ENCODE measurements at places on chromosomes 2 and 18.

DNA sequence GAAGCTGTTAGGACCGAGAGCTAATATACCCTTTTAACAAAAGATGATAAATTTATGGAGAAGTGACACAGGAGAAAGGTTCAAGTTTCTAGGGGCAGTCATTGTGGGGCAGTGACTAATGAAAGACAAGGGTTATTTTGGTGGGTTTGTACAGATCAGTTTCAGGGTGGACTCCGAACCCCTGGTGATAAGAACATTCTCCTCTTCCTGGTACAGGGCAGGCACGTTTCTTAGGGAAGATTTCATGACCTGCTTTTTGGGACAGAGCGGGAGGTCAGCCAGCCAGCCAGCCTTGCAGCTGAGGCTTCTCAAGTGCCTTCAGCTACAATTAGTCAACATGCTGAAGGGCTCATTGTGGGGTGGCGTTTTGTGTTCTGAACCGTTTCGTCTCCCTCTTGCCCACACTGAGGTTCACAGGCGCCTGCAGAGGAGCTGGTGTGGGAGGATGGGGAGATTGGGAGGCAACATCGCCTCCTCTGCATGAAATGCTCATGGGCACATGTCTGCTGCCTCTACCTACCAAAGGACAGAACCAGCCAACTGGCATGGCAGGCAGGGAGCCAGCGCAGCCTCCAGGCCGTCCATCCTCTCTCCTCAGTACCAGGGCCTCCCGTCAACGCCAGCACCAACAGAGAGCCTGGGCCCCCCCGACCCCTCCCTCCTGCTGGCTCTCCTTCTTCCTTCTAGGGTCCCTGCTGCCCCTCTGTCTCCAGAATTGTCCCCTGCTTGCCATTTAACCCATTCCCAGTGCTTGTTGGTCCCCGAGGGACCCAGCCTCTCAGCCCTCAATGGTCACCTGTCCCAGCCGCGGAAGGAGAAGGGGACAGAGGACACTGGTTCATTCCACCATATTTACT is 9.6 kb downstream of the CHMP1B start:
- no peak for DNase-seq

DNA sequence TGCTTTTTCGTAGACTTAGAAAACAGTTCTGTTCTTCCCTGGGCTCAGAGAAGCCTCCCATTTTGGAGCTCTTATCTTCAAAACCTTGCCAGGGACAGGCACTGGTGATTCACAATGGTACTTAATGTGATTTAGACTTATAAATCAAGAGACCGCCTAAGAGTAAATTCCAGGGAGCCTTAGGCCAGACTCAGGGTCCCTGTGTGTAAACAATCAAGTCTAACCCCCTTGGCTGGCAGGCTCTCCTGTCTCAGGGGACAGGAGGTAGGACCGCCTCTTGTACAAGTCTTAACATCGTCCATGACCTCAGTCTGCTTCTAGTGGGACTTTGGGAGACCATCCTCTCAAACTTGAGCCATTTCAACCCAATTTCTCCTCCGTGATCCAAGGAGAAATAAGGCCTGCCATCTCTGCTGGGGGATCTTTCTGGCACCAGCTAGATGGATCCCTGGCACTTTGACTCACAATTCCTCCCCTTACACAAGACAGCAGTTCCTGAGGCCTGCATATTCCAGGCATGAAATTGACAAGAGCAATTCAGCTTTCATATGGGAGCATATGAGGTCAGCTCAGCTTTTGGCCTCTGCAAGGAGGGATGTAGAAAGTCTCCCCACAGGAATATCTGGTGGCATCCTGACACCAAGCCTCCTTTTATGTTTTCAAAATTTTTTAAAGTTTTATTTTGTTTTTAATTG is 487.0 kb downstream of the TNS1 start:
- no peak for DNase-seq

DNA sequence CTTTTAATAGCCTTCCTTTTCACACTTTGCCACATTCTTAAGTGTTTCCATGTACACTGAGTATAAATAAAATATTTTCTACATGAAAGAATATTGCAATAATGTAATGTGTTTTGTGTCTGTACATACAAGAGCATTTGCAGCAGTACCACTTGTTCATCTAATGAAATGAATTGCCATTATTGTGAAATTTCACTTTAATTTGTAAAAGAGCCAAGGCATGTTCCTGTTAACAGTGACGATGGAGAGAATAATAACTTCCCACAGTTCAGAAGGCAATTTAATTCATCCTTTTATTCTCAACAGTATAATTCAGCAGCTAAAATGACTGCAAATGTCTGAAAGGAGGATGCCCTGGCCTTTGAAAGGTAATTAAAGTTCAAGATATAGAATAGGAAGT is 853.9 kb downstream of the LRRTM4 start:
- DNase-seq: no peak

DNA sequence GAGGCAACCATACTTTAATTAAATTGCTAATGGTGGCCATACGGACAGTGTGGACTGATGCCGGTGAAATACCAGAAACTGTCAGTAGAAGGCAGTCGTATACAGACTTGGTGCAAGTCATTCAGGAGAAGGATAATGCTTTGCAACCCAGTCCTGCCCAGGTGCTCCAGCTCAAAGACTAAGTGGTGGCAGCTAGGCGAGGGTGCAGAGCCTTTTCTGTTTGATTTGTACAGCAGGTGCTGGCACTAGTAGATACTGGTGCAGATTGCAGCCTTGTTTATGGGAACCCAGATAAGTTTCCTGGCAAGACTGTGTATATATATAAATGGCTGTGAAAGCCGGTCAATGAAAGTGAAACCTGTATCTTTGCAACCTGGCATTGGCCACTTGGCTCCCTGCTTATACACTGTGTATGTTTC is 208.3 kb upstream of the SYT4 start:
- DNase-seq: no peak

GRCh38 chr18:45728336-45729010 is 4.5 kb downstream of the SLC14A1 start:
- DNase-seq: no peak

DNA sequence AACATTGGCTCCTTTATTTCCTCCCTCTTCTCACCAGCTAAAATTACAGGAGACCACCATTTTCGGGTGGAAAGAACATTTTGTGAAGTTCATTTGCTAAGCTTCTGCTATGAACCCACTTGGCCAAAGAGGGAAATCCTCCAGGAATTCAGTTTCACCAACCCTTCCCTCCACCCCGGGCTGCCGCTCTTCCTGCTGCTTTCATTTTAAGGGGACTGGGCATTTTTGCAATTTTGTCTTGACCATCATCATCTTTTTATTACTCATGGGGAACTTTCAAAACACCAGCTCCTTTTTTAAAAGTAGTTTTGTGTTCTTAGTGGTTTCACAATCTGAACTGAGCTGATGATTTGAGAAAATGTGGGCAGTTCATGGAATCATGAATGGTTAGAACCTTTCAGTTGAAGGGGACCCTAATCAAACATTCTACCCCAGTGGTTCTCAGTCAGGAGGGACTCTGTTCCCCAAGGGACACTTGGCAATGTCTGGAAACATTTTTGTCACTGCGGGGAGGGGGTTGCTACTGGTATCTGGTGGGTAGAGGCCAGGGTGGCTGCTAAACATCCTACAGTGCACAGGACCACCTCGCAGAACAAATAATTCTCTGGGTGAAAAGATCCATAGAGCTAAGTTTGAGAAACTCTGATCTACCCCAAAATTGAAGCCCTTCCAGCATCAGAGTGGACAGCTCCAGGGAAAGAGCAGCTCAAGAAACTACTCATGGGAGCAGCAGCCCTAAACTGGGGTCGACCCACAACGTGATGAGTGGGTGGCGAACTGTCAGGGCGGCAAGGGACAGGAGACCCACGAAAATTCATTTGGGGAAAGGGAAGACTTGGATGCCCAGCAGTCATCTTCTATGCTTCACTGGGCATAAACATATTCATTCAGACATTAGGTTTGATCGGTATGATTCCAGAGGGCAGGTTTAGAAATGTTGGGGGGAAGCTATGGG is 92.9 kb downstream of the ACKR3 start:
- no peak for DNase-seq

DNA sequence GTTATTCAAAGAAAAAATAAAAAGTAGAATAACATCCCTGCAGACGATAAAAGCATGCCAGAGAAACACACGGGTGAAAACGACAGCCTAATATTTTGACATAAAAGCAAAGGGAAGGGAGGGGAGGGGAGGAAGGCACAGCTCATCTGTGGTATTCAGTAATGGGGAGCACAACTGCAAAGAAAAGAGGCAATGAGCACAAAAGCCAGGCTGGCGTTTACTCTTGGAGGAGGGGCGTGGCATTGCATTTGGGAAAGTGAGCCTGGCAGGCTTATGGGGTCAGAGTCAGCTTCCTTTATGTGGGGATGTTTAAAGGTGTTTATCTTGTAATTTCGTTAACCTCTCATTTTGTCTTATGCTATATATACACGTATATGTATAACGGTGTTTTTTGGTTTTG is 53.2 kb downstream of the STEAP3 start:
- no peak for DNase-seq

DNA sequence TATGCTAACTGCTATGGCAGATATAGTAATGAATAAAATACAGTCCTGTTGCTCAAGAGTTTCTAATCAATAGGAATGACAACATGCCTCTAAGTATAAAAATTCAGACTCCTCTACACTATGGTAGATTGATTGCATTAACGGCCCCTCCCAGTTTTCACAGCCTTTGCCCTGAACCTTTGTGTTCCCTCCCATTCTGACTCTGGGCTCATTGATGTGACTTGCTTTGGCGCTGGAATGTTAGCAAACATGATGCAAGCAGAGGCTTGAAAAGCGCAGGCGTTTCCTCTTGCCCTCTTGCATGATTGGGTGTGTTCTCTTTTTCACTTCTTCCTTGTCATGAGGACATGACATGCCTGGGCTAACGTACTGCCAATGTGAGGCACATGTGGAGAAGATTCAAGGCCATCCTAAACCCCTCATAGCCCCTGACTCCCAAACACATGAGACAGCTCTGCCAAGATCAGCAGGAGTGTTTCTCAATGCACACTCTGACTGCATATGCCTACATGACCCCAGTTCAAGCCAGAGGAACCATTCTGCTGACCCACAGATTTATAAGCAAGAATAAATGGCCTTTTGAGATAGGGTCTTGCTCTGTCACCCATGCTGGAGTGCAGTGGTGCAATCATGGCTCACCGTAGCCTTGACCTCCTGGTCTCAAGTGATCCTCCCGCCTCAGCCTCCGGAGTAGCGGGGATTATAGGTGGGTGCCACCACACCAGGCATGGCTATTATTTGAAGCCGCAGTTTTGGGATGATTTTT is 49.7 kb upstream of the CD28 start:
- DNase-seq: no peak

Measured in NCI-H1436 treated with DMSO at 0.1 percent for 48 hours (cell line).